Skin of body (tissue), 3 donors: ENCODE measurements at places on chromosomes 6 and 20. TPM values are rescaled to one million over a fixed set of nuclear protein-coding genes. Genes with fewer than 3 reads are reported as not detected.

The DCBLD1 gene
- 10.9 TPM for total RNA-seq

The RCAN2 gene
- total RNA-seq, result 1.9 TPM

The ZC2HC1B gene
- not detected for total RNA-seq

The ADGRF1 gene
- total RNA-seq, result 0.10 TPM

The PNPLA1 gene
- total RNA-seq, result 4.2 TPM
